ENCODE measurements at places on chromosomes 3 and 15.

DNA sequence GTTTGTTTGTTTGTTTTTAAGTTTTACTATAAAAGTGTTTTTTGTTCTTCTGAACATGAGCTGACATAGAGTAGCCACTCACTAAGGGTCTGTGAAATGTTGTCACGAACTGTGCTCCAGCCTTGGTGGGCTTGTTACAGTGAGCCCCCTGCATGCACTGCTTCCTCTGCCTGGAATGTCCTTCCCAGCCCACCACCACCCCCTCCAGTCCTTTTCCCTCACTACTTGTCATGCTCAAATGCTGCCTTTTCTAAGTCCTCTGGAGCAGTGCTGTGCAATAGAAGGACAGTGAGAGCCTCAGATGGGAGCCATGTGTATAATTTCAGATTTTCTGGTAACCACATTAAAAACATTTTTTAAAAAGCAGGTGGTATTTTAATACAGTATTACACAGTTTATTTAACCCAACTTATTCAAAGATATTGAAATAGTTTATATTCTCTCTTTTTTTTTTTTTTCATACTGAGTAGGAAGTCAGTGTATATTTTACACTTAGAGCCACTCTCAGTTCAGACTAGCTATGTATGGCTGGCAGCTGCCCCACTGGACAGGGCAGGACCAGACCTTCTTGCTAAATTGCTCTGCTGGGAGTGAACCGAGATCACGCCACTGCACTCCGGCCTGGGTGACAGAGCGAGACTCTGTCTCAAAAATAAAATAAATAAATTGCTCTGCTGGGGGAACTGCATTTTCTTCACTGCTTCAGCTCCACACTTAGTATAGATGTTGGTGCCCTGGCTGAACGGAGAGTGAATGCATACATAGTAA lies 26.9 kb downstream of the MKRN2OS start:
- DNase-seq: no peak

GRCh38 chr3:62229908-62230307 lies 143.4 kb downstream of the FEZF2 start:
- DNase-seq: no peak

DNA sequence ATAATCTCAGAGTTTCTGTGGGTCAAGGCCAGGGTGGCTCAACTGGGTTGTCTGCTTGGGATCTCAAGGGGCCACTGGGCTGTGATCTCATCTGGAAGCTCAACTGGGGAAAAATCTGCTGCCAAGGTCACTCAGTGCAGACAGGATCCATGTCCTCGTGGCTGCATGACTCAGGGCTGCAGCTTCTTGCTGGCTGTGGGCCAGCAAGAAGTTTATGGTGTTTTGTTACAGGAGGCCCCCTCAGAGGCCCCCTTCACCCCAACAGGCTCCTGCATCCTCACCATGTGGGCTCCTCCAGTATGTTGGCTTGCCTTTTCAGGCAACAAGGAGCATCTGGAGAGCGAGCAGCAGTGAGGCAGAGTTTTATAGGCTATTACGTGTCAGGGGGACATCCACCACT lies 14.6 kb downstream of the OCA2 start:
- DNase-seq: no peak

DNA sequence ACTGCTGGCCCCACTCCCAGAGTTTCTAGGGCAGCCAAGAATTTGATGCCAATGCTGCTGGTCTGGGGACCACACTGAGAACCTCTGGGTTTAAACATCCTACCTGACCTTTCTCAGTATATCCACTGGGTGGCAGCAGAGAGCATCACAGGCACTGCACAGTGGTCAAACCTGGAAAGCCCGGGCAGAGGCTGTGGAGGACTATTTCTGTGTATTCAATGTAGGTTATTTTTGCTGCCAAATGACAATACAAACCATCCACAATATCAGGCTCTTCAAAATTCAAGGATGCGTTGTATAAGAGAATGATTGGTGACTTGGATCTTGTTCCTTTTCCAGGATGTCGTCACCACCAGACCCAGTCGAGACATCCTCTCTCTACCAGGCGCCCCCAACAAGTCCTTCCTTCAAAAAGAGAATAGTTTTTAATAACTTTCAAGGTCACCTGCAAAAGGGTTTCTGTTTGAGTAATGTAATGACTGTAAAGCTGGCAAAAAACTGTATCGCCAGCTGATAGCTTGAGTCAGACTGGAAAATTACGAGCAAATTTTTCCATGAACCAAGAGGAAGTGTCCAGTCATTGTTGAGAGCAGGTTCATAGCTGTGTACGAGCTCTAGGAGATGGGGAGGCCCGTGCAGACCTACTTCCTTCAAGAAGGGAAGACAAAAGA lies 30.5 kb upstream of the MYZAP start:
- peak; percentile 44 for DNase-seq

GRCh38 chr15:41983621-41984571 lies 11.5 kb upstream of the EHD4 start:
- no peak for DNase-seq

GRCh38 chr3:102531686-102532085 lies 96.9 kb downstream of the ZPLD1 start:
- no peak for DNase-seq

DNA sequence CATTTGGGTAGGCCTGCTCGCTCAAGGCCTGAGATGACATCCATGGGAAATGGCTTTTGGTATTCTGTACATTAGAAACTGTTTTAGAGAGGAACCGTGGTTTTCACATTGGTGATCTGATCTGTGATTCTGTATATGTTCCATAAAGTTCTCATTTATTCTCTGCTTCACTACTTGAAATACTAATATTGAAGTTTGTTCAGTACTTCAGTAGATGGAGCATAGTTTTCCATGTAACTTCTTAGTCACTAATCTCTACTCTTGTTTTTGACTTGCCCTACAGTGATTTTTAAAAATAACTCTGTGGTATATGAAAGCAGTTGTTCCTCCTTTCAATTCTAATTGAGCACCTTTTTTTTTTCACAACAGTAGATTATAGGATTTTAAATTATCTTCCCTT lies 66.5 kb downstream of the MBNL1 start:
- DNase-seq: no peak

- no peak for DNase-seq
Measured at GRCh38 chr15:48059791-48060190, 61.0 kb upstream of the SLC24A5 start.

DNA sequence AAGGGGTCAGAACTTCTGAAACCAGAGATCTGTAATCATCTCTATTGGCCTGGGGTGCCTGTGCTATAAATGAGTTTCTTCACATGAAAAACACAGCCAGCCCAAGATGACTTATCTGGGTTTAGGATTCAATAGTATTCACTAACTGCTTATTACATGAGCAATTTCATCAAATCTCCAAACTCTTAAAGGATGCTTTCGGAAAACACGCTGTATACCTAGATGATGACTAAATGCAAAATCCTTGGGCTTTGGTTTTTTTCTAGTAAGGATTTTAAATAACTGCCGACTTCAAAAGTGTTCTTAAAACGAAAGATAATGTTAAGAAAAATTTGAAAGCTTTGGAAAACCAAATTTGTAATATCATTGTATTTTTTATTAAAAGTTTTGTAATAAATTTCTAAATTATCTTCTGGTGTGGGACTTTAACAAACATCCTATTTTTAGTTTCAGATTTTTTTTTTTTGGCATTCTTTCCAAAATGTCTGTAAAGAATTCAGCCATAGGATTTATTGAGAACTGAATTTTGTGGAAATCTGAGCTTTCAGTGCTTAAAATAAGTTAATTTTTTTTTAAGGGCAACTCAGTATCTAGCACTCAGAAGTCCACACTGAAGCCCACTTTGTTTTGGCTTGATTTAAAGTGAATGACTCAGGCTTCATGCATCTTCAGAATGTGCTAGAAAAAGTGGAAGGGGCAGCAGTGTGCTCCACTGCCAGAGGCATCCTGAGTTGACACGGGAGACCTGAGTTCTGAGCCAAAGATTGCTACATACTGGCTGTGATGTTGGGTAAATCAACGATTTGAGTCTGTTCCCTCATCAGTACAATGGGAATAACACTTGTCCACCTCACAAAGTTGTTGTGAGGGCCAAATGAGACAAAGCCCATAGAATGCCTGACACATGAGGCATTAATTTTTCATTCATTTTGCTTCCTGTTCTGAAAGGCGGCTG lies 18.7 kb downstream of the TMEM43 start:
- DNase-seq: no peak
